ENCODE measurements at places on chromosomes 4 and X.

GRCh38 chr4:122658377-122658776 lies 37.5 kb upstream of the IL21 start:
- no peak for DNase-seq

GRCh38 chrX:145840531-145840930 lies 22.9 kb downstream of the SLITRK2 start:
- no peak for DNase-seq

- no peak for DNase-seq
Observed at GRCh38 chr4:109049926-109050325, 252.5 kb downstream of the COL25A1 start.

DNA sequence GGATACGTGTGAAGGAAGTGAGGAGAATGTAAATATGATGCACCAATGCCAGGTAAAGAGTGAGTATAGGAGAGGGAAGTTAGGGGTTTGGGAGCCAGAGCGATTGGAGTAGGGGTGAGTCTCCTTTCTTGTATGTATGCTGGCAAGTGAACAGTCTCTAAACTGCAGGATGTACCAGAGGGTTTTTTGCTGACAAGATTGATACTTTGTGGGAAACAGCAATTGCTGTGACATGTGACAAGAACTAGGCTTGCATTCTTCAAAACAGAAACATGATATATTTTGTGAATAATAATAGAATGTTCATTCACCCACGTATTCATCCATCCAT lies 706 bp downstream of the CHIC1 start:
- DNase-seq, result no peak

- DNase-seq, result no peak
Observed at GRCh38 chrX:39840133-39840532, 257.6 kb downstream of the BCOR start.

GRCh38 chr4:78312989-78313753 lies 238.4 kb upstream of the ANXA3 start:
- DNase-seq, result no peak

GRCh38 chr4:88771883-88772450 lies 74.3 kb upstream of the NAP1L5 start:
- DNase-seq, result no peak

DNA sequence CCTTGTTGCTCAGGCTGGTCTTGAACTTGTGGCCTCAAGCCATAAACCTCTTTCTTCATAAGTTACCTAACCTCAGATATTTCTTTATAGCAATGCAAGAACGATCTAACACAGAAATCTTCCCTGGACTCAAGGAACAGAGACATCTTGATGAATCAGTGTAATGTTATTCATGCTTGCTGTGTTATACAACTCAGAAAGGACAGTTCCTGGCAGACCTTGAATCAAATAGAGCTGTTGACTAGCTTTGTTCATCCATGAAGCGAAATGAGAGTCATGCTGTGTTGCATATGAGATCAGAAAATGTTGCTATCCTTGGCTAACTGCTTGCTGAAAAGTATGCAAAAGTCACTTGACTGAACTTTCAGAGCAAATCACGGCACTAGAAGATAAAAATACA lies 72.6 kb upstream of the ARHGAP24 start:
- DNase-seq, result no peak

DNA sequence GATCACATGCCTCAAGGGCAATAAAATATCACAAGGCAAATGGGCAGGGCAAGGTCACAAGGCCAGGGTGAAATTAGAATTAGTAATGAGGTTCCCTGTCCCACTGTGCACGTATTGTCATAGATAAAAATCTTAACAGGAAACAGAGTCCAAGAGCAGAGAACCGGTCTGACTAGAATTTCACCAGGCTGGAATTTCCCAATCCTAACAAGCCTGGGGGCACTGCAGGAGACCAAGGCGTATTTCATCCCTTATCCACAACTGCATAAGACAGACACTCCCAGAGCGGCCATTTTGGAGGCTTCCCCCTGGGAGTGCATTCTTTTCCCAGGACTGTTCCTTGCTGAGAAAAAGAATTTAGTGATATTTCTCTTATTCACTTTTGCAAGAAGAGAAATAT lies 25.9 kb upstream of the PRDM5 start:
- DNase-seq, result no peak

DNA sequence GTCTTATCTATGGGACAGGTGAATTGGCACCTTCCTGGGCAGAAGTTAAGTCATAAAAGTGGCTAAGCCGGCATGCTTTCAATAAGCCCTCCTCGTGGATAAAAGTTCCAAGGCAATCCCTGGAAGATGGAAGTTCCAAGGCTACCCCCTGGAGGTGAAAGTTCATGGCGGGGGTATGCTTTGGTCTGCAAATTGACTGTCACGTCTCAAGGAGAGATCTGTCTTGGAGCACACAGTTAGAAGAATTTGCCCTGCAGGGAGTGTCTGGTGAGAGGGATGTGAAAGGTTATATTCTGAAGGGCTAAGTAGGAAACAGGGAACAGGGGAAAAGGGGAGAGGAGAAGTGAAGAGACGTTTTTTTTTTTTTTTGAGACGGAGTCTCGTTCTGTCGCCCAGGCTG lies 26.2 kb upstream of the GPR173 start:
- no peak for DNase-seq

DNA sequence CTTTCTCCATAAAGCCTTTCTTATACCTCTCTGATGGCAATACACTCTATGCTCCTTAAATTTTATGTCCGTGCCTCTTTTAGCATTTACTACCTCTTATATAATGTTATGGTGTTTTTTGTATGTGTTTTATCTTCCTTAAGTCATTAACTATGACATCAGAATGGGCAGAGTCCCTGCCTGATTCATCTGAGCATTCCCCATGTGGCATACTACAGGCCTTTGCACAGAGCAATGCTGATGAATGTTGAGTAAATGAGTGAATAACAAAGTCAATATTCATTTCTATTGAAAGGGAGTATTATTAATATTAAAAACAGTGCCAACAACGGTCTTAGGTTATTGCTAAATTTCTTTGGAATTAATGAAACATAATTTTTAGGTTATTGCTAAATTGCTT lies 18.8 kb upstream of the RPS6KA3 start:
- DNase-seq, result no peak

- peak; percentile 83 for DNase-seq
Observed at GRCh38 chr4:140756319-140757231, at the start of gene TBC1D9. TSS of gene TBC1D9 (minus strand) at chr4:140756385. CDS start at chr4:140756045, 340 bp downstream.

GRCh38 chr4:174362340-174362739 lies 78.6 kb downstream of the CEP44 start:
- DNase-seq, result no peak

- no peak for DNase-seq
Observed at GRCh38 chr4:61445374-61446063, 245.4 kb downstream of the ADGRL3 start.

- DNase-seq, result no peak
Observed at GRCh38 chrX:37711991-37712390, 26.4 kb downstream of the XK start.

DNA sequence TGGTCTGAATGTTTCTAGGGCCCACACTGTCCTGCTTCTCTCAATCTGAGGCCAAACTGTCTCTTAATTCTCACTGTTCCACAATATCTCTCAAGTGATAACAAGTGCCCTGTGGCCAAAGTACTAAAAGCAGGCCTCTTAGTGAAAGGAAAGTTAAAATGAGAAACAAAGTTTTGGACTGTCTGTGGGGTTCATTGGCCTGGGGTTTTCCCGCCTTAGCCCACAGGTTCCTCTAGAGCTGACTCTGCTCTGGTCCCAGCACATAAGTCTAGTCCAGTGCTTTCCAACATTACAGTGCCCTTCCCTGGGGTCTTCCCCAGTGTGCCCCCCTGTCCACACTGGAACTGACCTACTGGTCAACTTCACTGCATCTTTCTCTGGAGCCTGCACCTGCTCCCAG lies 6.3 kb downstream of the MAGEB1 start:
- DNase-seq, result no peak

DNA sequence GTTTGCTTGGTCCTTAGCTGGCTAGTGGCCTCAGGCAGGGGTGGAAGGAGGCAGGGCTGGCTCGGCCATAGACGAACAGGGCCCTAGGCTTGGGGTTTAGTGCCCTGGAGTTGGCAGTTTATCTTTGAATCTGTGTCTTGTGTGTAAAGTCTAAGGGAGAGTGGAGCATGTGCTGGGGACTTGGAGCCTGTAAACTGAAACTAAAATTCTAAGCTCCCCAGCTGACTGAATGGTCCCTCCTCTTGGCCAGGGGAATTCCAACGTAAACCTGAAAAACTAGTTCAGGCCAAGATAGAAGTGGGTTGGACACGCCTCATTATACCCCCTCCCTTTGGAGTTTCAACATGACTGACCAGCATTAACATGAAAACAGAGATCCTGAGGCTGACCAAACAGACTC lies 46.1 kb upstream of the GPR78 start:
- DNase-seq, result no peak

DNA sequence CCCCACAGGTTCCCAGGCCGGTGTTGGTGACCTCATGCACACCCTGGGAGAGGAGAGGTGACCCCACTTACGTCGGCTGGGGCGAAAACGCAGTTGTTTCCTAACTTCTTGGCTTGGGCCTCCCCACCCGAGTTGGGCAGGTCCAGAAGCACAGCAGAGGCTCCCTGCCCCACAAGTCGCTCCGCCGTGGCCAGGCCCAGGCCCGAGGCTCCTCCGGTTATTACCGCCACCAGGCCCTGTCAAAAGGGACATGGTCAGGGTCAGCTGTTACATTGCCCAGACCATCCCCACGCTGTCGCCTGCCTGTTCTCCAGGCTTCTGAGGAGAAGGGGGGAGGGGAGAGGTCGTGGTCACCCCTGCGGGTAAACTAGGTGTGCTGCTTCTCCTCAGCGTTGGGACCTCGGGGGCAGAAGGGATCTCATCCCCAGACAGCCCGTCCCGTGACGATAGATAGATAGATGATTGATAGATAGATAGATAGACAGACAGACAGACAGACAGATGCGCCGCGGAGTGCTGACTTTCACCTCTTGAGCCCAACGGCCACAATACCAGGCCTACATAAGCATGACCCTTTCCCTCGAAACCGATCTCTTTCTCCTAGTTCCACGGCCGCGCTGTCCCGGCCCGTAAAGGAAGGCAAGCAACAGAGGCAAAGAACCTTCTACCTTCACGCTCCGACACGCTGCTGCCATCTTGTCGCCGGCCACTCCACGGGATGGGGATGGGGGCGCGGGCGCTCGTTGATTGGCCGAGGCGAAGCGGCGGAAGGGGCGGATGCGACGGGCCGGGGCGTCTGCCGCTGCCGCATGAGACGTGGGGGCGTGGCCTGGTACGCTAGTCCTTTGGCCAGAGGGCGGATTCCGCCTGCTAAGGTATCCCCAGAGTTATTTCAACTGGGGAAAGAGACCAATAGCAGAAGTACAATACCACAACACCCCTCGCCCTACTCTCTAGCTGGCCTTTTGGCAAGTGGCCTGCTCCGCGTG lies at the start of gene HSD17B10:
Gene HSD17B10 (minus strand): TSS at position 720 of the 989 bp plus-strand sequence. CDS start 25 bp downstream, at position 695.
- peak; percentile 97 for DNase-seq

DNA sequence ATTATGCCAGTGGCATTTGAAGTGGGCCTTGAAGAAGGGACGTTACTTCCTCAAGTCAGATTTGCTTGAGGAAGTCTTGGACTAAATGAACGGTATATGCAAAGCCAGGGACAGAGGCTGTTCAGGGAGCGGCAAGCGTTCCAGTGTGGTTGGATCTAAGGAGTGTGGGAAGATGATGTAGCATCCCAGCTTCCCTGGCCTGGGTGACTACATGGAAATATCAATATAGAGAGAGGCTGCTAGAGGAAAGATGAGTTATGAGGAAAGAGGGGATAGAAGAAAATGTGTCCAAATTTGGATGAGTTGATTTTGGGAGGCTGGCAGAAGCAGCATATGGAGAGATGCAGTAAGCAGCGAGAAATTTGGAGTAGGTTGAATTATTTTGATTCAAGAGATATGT lies 432.5 kb upstream of the TENM3 start:
- DNase-seq, result no peak

DNA sequence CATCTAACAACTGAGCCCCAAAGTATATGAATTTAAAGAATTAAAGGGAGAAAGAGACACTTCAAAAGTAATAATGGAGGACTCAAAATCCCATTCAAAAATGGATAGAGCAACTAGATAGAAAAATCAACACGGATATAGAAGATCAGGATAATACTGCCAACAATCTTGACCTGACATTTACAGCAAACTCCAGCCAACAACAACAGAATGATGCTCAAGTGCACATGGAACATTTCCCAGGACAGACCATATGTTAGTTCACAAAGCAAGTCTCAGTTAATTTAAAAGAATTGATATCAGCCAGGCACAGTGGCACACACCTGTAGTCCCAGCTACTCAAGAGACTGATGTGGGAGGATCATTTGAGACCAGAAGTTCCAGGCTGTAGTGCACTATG lies 72.0 kb upstream of the SMARCAD1 start:
- DNase-seq, result no peak

DNA sequence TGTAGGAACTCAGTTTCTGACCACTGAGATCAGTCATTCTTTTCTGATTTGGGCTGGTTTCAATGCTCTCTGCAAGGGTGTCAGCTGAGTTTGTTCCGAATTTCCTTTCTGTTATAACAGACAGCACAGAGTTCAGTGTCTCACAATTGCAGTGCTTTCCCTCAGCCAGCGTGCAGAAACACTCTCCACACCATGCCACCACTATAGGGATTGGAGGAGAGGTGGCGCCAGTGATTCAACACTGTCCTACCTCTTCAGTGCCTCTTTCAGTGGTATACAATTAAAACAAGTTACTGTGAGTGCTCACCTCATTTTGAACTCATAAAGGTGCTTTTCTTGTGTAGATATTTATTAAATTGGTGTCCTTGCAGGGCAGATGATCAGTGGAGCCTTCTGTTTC lies 413.2 kb upstream of the CXorf51B start:
- no peak for DNase-seq

DNA sequence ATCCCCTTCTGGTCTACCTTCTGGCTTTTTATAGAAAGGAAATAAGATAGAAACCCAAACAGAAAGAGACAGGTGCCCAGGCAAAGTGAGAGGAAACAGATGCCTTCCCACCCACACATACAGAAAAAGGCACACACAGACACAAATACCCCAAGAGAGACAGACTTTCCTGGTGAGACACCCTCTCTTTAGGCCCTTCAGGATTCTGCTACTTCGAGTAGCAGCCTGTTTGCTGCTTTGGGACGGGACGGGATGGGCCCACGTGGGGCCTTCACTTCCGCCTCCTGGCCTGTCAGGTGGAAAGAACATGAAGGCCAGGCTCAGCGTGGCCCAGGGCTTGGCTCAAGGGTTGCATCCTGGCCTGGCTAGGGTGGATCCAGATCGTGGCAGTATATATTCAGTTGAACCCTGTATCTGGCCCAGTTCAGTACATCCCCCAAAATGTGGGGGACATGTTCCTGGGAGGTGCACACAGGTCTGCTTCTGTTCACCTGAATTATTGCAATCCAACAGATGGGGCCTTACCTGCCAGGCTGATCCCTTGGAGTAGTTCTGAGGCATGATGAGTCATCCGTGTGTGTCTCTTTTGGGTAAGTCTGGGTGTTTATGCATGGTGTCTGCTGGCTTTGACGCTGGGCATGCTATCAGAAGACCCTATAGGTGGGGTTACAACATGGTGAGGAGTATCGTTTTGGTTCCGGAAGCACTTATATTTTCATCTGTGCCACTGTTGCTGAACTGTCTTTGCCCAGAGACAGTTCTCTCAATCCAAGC lies 2.4 kb downstream of the ZNF275 start:
- DNase-seq, result peak; percentile 56

- no peak for DNase-seq
Observed at GRCh38 chrX:69299285-69299684, 134.0 kb upstream of the PJA1 start.

All from lower leg skin (tissue), 4 donors.